ENCODE measurements at places on chromosomes 16 and 17. TPM values are rescaled to one million over a fixed set of nuclear protein-coding genes. Genes with fewer than 3 reads are reported as not detected.

DNA sequence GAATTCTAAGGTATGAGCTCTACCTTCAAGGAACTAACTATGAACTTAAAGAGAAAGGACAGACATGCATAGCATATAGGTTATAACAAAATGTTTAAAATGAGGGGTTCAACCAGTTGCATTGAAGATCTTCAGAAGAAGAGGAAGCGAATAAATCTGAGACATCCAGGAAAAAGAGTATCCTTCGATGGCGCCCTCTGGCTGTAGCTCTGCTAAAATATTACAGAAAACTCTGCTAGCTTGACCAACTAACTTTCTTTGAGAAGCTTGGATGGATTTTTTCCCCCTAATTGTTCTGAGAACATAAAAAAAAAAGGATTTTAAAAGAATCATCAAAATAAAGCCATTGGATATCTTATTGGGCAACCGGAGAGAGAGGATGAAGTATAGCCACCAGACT is 659.9 kb upstream of the SOX9 start:
- H3K27me3 ChIP-seq: no peaks in the 10 kb centered on the region
- no peak for DNase-seq
- no peak overlapping the region for H3K27ac ChIP-seq
- H3K4me1 ChIP-seq: no peaks in the 10 kb centered on the region
- H3K36me3 ChIP-seq: no peaks in the 10 kb centered on the region

The OR4D1 gene
- not detected for total RNA-seq

The ZNF668 gene
- 5.4 TPM for total RNA-seq

The DOK4 gene
- total RNA-seq: 19.4 TPM

DNA sequence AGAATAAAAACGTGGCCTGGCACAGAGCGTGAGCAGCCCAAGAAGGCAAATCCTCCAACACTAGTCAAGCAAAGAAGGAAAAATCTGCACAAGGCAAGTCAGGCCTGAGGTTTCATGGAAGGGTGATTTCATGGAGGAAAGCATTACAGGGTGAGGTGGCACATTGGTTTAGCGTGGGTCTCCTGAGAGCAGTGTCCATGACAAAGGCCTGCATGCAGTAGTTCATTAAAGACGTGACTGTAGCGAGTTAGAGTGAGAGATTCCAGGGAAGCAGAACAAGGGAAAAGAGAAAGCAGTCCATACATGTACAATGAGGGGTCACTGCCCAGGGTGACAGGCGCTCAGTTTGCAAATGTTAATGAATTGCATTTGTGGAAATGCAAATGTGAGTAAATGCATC is 285.0 kb upstream of the ERCC4 start:
- no peaks in the 10 kb centered on the region for H3K36me3 ChIP-seq
- no peaks in the 10 kb centered on the region for H3K4me1 ChIP-seq
- no peaks in the 10 kb centered on the region for H3K27me3 ChIP-seq
- DNase-seq: no peak
